ENCODE measurements at places on chromosomes 13 and 19.

DNA sequence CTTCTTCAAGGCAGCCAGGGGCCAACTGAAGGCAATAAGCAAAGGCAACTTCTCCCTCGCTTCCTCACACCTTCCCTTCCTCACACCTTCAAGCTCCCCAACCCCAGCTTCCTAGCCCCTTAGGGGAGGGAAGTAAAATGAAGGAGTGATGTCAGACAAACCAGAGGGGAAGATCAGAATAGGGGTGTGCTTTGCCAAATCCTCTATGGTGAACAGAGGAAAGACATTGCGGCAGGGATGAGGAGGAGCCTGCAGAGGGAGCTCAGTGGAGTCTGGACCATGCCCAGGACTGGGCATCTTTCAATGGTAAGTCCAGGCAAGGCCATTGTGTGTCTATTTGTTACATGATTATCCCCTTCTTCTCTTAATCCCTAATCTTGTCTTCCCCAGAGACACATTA, 164.0 kb downstream of the TSHZ3 start:
- no peak for DNase-seq

DNA sequence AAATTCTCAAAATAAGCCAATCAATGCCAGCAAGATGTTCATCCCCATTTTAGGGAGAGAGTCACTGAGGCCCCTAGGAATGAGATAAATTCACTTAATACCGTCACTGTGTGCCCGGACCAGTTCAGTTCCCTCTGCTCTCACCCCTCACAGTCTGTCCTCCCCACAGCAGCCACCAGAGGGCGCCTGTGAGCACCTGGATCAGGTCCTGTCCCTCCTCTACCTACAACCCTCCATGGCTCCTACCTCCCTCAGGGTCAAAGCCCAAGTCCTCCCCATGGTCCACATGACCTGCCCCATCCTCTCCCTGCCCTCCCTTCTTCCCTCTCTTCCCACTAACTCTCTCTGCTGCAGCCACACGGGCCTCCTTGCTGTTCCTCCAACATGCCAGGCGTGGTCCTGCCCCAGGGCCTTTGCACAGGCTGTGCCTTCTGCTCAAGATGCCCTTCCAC, 42.0 kb upstream of the NFIC start:
- DNase-seq = peak; percentile 57

GRCh38 chr13:21823949-21824348, 153.1 kb downstream of the FGF9 start:
- no peak for DNase-seq

- no peak for DNase-seq
Measured at GRCh38 chr13:114111577-114111976, 20.8 kb downstream of the RASA3 start.

DNA sequence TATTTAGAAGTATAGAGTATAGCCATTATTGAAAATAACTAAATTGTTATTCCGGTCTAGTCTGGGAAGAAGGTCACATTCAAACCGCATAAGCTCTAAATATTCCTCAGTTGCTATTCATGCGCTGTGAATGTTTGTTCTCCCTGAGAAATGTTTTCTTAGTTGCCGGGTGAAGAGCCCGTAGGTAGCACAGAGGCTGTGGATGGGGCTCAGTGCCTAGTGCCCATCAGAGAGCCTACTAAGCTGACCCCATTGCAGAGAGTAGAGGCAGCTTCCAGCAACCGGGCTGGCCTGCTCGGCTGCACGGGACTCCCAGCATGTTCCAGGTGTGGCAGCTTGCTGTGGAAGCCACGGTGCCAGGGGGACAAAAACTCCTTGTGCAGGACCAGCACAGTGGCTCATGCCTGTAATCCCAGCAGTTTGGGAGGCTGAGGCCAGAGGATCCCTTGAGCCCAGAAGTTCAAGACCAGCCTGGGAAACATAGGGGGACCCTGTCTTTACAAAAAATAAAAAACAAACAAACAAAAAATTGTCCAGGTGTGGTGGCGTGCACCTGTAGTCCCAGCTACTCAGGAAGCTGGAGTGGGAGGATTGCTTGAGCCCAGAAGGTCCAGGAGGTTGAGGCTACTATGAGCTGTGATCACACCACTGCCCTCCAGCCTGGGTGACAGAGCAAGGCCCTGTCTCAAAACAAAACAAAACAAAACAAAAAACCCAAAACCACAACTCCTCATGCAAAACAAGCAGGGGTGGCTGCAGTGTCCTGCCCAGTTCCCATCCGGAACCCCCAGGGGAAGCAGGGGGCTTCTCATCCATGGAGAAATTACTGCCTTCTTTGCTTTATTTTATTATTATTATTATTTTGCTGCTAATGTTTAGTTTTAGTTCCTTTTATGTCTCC, 82.5 kb downstream of the KCTD15 start:
- no peak for DNase-seq

GRCh38 chr19:55675661-55676354, 782 bp downstream of the EPN1 start:
- DNase-seq = no peak

DNA sequence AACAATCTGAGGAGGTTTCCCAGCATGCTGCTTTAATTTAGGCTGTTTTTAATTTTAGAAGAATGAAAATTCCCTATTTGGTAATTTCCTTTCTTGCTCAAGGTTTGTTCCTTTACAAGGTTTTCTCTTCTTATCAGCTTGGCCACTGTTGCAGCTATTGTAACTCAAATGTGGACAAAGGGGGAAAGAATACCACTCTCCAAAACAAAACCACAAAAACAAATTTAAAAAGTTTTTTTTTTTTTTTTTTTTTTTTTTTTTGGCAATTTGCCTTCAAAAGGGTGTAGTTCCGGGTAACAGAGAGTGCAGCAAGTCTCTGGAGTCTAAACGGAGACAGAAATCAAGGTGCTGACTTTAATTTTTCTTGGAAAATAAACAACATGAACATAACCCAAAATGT, 306.4 kb upstream of the ARGLU1 start:
- DNase-seq = no peak

- DNase-seq = no peak
Measured at GRCh38 chr13:71814806-71815360, 52.1 kb downstream of the DACH1 start.

- peak; percentile 62 for DNase-seq
Measured at GRCh38 chr13:20401931-20402856, 123.5 kb downstream of the CRYL1 start.

- DNase-seq = no peak
Measured at GRCh38 chr19:708154-709143, at the start of gene PALM. TSS of gene PALM (plus strand) at chr19:708935. CDS start at chr19:709147, 212 bp downstream.

GRCh38 chr13:66076417-66076816, 1153.7 kb downstream of the PCDH9 start:
- DNase-seq = no peak

- DNase-seq = no peak
Measured at GRCh38 chr19:42057846-42058245, 12.2 kb downstream of the GRIK5 start.

Measured in T-helper 2 cell (primary cell).